ENCODE measurements at places on chromosomes 3 and 15.
A peak's percentile ranks its signal among the peaks of the same experiment; 100 is the strongest.

GRCh38 chr3:74000725-74001124 lies 376.0 kb upstream of the PDZRN3 start:
- DNase-seq = no peak

GRCh38 chr3:171986176-171986575 lies 53.2 kb upstream of the FNDC3B start:
- no peak for DNase-seq

DNA sequence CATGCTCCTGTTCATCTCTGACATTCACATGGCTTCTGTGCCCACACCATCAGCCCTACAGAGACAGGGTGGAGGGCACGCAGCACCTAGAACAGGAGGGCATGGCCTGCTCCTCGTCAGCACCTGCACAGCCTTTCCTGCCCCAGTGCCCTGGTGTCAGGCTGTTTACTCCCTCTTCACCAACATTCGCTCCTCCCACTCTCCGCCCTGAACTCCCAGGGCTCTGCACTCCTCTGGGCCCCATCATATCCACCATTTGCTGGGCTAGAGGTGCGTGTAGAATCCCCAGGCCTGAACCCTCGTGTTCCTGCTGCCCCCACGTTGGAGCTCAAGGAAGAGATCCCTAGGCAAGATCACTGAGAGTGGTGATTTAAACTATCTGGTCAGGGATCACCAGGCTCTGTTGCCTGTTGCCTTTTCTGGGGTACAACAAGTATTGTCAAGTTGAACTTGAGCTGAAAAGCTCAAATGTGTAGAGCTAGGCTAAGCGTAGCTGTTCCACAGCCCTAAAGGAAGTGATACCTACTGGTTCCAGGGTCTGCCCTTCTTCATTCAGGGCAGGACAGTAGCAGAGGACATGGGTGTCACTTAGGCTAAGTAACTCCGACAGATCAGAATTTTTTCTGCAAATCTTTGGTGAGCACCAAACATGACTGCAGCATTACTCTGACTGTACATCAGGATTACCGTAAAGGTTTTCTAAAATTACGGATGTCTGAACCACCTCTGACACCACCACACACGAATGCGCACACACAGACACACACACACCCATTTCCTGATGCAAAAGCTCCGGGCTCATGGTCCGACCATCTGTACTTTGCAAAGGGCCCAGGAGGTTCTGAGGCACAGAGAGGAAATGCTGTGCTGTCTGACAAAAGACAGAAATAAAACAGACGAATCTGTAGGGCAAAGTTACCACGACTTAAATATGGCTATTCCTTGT lies 43.7 kb upstream of the GNB5 start:
- peak; percentile 61 for DNase-seq

GRCh38 chr3:57126244-57126643 lies 38.9 kb downstream of the IL17RD start:
- DNase-seq = no peak

GRCh38 chr15:27244047-27244446 lies 273.1 kb downstream of the GABRG3 start:
- no peak for DNase-seq

GRCh38 chr15:77415450-77416147 lies 4.3 kb downstream of the PEAK1 start:
- DNase-seq = no peak

- no peak for DNase-seq
Measured at GRCh38 chr3:120081719-120082118, 12.5 kb downstream of the GSK3B start.
